ENCODE measurements at places on chromosomes 1 and 21.

- DNase-seq = no peak
These were observed at the start of gene ADGRL4 for GRCh38 chr1:79006564-79006963. Gene ADGRL4, minus strand, starts transcription at chr1:79006730. Its CDS starts 76 bp downstream, at chr1:79006654.

GRCh38 chr1:52920791-52921291, 699 bp downstream of the ECHDC2 start:
- DNase-seq = no peak

DNA sequence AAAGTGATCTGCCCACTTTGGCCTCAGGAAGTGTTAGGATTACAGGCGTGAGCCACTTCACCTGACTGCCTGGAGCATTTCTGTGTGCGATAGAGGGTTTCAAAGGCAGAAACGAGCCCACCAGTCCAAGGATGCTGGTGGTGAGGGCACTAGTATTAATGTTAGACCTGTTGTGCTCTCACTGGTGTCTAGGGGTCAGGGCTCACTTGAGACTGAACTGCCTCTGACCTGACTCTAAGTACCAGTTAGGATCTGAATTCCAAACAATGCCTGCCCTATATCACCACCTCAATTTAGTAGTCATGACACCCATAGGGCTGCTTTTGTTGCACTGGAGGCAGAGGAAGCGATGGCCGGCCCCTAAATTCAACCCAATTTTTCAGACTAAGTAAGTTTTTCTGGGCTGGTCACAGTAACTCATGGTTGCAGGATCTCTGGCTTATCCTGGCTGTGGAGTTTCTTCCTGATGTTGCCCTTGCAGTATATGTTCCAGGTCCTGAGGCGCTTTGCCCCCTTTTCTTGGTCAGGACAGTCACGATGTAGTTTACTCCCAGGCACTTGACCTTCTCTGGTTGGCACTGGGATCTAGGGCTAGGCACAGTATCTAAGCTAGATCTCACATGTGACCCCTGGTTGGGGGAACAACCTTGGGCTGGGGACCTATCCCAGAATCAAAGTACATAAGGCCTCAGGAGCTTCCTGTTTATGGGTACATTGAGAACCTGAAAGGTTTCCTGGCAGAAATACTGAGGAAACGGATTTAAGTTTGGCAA, 4.5 kb downstream of the CCDC17 start:
- no peak for DNase-seq

DNA sequence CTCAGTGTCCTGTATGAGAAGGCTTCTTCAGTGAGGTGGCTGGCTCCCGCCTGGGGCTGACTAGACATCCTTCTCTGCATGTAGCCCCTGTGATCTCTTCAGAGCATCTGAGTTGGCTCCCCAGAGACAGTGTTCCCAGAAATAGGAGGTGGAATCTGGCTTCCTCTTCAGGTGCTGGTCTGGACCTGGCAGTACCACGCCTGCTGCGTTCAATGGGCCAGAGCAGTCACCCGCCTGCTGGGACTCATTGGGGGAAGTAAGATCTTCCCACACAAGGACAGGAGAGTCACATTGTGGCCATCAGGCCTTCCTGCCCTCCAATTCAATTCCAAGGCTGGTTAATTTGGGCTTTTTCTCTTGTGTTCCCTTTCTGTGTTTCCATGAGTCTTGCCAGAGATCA, 51.0 kb downstream of the ADARB1 start:
- no peak for DNase-seq

- no peak for DNase-seq
These were observed 542 bp upstream of the XPR1 start for GRCh38 chr1:180631194-180631765.

DNA sequence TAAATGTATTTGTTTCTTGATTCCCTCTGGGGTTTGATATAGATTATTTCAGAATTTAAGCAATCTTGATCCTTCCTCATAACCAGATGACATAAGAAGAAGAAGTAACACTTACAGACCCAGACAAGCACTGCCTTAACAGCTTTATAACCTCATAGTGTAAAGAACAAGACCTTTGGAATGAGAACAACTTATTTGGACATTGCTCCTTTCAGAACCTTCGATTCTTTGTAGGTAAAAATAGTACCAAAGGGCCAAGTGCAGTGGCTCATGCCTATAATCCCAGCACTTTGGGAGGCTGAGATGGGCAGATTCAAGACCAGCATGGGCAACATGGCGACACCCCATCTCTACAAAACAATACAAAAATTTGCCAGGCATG, 15.0 kb downstream of the TM2D1 start:
- DNase-seq = no peak

DNA sequence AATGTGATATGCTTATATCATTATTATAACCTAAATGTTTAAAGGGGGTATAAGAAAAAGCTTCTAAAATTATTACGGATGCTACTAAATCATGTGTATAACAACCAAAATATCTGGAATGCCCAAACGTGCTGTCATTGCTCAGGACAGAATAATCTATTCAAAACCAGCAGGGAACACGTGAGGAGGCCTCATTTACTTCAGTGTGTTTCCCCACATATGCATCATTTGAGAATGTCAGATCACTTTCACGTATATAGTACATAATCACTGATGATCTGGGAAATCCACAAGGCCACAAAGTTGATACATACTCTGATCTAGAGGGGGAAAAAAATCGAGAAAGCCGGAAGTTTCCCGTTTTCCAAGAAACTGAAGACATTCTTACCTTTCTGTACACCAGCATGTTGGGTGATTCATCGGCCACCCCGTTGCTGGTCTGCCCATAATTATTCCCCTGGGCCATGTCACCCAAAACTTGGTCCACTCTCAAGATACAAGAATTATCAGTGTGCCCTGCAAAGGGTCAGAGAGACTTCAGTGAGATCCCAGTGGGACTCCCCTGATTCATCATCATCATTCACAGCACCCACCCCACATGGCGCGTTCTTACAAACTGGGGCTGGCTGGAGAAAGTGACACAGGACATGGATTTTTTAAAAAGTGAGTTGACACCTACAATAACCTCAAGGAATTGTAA, 1.5 kb downstream of the RGS7 start:
- DNase-seq = no peak

- peak; percentile 69 for DNase-seq
These were observed 483 bp downstream of the UBQLN4 start for GRCh38 chr1:156052862-156053767.

- no peak for DNase-seq
These were observed 14.4 kb downstream of the STUM start for GRCh38 chr1:226562989-226563388.

DNA sequence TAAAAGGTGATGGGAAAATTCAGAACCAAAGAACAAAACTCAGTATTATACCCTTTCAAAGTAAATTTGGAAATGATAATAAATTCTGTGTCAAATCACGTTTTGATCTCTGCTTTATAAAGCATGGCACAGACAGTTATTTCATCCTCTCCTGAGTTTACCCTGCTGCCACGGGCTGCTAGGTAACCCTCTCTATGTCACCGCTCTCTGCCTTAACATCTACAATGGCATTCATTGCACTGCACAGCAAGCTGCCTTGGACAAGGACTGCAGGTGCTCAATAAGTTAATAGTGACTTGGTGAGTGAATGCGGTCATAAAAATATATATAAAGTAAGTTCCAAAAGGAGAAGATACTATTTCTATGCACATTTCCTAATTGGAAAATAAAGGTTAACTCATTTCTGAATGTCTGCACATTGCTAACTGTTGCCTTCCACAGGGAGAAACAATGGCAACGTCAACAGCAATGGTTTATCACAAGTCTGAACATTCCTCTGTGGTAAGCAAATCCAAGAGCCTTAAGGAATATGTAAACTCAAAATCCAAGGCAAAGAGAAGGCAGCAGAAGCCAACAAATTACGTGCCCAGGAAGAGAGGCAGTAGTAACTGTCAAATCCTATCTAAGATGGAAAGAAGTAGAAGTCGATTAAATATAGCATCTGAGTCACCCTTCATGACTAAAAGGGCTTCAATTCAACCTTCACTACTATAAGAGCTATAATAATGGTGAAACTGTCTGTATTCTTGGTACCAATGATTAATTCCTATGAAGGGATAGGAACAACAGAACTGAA, 19.4 kb downstream of the FYB2 start:
- DNase-seq = no peak

DNA sequence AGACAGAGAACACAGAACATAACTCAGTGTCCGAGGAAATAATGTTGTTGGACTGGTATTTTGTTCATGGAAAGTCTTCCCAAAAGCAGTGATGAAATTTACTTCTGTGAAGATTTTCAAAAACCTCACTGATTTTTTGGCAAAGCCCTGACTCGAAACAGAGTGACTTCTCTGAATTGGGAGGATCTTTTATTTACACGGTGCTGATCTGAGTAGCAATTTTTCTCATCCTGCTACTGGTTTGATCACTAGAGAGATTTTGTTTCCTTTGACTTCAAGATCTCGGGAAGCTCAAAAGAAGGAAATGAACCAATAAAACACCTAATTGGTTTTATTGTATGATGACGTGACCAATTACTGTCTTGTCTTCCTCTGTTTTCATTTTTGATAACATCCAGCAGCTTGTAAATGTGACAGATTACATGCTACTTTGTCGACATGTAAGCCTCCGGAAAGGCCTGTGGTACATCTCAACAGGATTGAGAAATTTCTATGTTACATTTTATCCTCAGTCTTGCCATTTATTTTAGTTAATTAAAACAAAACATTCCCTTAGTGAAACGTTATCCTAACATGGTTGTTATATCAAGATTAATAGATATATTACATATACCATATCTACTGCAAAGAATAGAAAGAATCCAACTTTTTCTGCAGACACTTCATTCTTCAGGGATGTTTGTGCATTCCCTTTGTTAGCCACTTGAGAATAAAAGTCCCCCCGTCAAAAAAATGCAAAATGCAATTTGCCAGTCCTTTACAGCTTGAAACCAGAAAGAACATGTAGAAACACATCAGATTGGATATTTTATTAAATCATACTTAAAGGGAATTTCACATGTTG, 42.8 kb upstream of the IFI44L start:
- no peak for DNase-seq

- DNase-seq = no peak
These were observed 46.0 kb upstream of the MUTYH start for GRCh38 chr1:45386219-45386618.

DNA sequence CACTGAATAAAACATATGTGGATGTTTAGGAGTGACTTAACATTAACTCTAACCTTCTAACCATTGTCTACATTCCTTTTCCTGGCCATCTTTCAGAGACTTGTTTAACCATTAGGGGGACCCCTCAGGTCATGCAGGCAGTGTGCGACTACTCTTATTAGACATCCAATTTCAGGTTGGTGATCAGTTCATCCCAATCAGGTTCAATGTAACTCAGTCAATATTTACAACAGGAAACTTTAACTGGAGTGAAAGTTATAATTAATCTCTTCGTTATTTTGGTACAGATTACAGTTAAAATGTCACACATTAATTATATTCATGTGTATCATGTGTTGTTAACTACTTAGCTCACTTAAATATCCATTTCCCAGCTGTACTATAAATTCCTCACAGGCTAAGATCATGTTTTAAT, 68.8 kb upstream of the RGS1 start:
- DNase-seq = peak; percentile 53

DNA sequence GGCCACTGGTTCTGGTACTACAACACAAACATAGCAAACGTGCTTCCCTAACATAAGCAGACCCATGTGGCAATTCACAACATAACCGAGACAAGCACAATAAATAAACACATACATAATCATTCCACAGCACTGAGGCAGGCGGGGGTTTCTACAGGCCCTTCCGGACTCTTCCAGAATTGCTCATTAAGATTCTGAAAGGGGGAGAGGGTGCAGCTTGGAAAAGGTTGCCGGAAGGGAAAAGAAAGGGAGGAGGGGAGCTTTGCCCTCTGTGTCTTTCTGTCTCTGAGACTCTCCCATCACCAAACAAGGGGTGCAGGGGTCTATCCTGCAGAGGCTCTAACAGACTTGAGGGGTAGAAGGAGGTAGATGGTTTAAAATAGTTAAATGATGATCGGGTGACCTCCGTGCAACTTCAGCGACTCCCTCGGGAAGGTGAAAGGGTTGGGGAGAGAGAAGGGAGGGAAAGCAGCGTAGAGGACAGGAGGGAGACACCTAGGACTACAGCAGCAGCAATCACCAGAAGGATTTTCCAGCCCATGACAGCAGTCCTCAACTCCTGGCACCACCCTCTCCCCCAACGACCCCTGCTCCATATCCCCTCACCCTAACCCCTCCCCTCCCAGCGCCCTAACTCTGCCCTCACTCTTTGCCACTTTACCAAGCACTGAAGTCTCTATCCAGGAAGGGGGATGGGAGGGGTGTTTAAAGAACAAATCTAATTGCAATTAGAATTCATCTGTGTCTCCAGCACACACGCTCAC, 365.5 kb upstream of the ESRRG start:
- no peak for DNase-seq

DNA sequence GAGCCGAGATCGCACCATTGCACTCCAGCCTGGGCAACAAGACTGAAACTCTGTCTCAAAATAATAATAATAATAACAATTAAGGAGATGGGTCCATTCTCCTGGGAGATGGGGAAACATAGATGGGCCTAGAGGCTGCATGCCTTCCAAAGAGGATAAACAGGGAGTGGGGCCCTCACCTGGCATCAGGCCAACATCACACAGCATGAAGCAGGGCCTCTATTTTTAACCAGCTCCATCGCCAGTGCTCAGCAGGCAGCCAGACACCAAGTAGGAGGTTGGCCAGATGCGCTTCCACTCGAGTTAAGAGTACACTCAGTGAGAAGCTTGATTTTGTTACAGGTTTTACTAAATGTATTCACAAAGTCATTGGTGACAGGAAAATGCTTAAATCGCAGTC, 352.0 kb downstream of the RRAGC start:
- no peak for DNase-seq

GRCh38 chr1:229192031-229192430, 78.9 kb upstream of the RAB4A start:
- DNase-seq = no peak

GRCh38 chr1:156337052-156337887, 822 bp downstream of the CCT3 start:
- peak; percentile 16 for DNase-seq

DNA sequence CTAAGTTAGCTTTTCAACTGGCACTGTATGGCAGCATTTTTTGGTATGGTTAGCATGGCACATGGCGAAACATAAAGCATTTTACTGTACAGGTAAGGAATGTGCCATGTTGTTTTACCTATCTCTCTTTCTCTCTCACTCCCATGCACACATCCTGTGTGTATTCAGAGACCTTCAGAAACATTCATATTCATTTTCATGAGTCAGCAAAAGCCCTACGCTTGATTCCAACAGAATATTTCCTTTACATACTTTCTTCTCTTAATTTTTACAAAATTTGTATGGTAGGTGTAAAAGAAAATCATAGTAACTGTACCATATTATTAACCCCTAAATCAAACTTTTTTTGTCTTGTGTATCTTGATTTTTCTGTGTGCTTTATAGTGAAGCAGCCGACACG, 10.3 kb downstream of the SRSF11 start:
- no peak for DNase-seq

GRCh38 chr21:45870851-45871615, 110.5 kb upstream of the COL6A1 start:
- no peak for DNase-seq

DNA sequence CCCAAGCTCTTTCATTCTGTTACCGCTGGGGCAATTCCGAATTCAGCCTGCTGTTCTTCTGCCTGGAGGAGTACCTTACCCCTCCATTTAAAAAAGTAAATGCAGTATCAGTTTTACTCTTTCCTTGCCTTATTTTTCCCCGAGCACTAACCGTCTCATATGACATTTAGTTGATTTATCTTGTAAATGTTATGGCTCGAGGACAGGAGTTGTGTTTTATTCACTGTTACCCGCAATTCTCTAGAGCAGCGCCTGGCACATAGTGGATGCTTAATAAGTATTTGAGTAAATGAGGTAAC, 425 bp upstream of the TADA1 start:
- no peak for DNase-seq

Data from KBM-7 (cell line).